NCI-H1105 (cell line): ENCODE measurements at places on chromosomes 4 and X.
A peak's percentile ranks its signal among the peaks of the same experiment; 100 is the strongest.

DNA sequence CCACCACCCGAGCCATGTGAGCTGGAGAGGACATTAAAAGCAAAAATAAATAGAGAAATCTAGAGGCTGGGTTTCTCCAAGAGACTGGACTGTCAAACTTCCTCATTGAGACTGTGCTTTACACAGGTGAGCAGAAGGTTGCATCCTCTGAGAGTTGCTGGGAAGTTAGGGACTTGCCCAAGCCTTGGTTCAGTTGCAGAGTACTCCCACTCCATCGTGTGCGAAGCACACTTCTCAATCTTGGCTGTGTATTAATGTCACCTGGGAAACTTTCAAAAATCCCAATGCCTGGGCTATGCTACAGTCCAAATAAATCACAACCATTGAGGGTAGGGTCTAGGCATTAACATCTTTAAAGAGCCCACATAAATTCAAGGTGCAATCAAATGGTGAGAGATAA lies 89.2 kb downstream of the ZNF330 start:
- DNase-seq = no peak

- DNase-seq = no peak
Observed at GRCh38 chr4:73730292-73730691, 10.1 kb upstream of the CXCL8 start.

GRCh38 chrX:151151665-151152267 lies 24.6 kb upstream of the GPR50 start:
- DNase-seq = peak; percentile 66

DNA sequence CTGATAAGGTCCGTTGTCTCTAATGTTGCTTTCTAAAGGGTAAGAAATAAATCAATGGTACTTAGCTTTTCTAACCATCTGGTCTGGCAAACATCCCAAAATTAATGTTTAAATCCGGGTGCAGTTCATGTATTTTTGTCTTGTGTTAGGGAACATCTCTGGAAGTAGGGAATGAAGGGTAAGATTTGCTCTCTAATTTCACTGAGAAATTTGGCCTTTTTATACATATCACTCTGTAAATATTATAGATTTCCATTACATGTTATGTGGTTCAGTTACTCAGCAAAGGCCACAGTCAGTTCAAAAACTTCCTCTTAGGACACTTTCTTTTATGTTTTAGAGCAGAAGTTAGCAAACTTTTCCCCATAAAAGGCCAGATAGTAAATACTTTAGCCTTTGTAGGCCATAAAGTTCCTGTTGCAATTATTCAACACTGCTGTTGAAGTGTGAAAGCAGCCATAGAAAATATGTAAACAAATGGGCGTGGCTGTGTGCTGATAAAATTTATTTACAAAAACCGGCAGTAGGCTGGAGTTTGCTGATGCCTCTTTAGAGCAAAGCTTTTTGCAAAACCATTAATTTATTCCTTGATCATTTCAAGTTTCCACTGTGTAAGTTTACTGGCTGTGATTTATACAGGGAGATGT lies 218.1 kb downstream of the ANTXR2 start:
- no peak for DNase-seq

- no peak for DNase-seq
Observed at GRCh38 chr4:131613824-131614216, 1535.3 kb upstream of the PCDH10 start.

GRCh38 chrX:17637235-17637634 lies 100.1 kb upstream of the SCML1 start:
- no peak for DNase-seq

DNA sequence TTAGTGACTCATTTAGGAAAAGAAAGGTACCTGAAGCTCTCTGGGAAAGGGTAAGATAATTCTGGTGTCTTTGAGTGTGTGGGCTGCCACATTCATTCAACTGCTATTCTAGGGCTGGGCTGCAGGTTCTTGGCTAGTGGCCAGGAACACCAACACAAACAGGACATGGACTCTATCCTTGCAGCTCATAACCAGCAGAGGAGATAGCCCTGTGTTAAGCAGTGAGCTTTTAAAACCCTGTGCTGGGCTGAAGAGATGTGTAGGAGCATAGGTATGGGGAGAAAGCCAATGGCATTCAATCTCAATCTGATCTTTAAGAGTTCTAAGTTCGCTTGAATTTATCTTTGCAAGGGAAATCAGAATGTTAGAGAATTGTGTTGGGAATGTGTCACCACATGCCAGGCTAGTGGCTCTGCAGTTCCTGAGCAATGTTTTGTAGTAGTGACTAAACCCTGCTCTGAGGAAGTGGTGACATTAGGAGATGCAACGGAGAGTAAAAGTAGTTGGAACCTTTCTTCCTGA lies 39.2 kb downstream of the SGMS2 start:
- DNase-seq = no peak
